ENCODE measurements at places on chromosomes 3 and 15.
A peak's percentile ranks its signal among the peaks of the same experiment; 100 is the strongest.

- no peak for DNase-seq
Observed at GRCh38 chr3:66497985-66498671, 2.7 kb downstream of the LRIG1 start.

- no peak for DNase-seq
Observed at GRCh38 chr15:37137221-37137620, 36.9 kb upstream of the MEIS2 start.

DNA sequence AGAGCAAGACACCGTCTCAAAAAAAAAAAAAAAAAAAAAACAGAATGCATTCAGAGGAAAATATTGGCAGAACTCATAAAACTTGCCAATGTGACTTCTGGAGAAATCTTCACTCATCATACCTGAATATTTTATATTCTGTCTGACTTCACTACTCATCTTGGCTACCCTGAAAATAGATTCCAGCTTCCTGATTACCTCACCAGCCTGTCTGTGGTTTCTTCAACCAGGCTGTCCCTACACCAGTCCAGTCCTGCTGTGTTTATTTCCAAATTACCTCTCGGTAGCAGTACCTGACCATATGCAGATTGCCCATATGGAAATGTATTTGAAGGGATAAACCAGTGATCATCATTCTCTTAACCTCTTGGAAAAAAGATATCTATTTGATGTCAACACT is 9.3 kb upstream of the P3H2 start:
- DNase-seq: no peak

GRCh38 chr3:85576091-85576690 is 617.4 kb downstream of the CADM2 start:
- peak; percentile 12 for DNase-seq

DNA sequence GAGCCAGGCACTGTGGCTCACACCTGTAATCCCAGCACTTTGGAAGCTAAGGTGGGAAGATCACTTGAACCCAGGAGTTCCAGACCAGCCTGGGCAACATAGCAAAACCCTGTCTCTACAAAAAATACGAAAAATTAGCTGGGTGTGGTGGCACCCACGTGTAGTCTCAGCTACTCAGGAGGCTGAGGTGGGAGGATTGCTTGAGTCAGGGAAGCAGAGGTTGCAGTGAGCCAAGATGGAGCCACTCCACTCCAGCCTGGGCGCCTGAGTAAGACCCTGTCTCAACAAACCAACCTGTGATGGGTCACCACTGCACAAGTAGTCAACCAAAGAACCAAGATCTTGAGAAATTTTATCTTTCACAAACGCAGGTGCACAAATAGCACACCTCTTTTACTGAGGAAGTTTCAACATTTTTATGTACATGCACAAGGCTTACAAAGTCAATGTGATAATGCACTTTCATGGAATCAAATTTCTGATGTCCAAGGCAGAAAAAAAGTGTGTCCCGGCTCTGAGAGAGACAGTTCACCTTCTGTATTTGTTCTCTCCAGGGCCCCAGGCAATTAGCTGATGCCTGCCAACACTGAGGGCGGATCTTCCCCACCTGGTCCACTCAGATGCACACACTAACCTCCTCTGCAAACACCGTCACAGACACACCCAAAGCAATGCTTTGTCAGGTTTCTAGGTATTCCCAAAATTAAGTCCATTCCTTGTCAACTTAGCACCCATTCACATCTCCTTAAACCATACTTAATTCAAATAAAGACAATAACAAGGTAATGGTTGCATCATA is 12.4 kb downstream of the ACAA1 start:
- DNase-seq: peak; percentile 19

DNA sequence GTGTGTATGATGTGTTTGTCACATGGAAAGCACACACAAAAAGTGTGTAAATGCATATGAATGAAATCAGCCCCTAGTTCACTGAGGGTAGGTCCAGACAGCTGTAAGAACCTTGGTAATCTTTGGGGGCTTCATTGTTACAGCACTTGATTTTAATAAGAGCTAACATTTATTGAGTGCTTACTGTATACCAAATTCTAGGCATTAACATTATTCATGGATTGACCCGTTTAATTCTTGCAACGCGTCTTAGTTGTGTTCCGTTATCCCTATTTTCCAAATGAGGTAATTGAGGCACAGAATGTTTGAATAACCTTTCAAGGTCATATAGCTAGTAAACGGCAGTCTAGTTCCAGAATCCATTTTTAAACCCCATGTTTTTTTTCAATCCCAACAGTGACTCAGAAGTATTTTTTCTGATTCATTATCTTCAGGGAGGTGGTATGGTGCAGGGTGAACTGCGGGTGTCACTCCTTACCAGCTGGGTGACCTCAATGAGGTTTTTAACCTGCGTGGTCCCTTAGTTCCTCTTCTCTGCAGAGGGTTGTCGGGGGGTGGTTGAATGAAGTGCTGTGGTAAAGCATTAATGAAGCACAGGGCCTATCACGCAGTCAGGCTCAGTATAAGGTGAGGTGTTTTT is 14.2 kb downstream of the RAB8B start:
- no peak for DNase-seq

- no peak for DNase-seq
Observed at GRCh38 chr15:99823346-99823745, 90.1 kb upstream of the LYSMD4 start.

GRCh38 chr15:57082054-57082728 is 163.7 kb downstream of the TCF12 start:
- no peak for DNase-seq

- no peak for DNase-seq
Observed at GRCh38 chr15:52923626-52924025, 133.5 kb upstream of the ONECUT1 start.

GRCh38 chr3:66075281-66075680 is 36.6 kb upstream of the MAGI1 start:
- DNase-seq: no peak

- DNase-seq: peak; percentile 29
Observed at GRCh38 chr3:40476478-40477470, at the start of gene ZNF619. ZNF619 (plus strand) TSS chr3:40477122; CDS start chr3:40477980, 858 bp downstream.

DNA sequence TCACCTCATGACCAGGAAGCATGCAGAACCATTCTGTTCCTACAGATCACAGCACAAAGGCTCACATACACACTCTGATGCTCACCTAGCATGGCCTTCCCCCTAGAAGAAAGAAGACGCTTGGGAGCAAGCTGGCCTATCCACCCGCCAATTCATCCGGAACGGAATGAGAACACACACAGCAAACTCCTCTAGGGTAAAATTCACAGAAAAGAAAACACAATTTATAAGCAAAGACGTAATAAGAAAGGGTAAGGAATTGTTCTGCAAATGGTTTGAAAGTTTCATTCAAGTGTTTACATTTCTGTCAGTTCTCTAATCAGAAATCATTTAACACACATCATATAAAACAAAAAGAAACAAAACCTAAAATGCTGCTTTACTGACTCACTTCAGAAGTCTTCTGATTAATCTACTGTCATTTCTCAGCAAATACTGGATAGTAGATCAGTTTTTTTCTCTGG is 218.1 kb downstream of the OSBPL10 start:
- DNase-seq: no peak

DNA sequence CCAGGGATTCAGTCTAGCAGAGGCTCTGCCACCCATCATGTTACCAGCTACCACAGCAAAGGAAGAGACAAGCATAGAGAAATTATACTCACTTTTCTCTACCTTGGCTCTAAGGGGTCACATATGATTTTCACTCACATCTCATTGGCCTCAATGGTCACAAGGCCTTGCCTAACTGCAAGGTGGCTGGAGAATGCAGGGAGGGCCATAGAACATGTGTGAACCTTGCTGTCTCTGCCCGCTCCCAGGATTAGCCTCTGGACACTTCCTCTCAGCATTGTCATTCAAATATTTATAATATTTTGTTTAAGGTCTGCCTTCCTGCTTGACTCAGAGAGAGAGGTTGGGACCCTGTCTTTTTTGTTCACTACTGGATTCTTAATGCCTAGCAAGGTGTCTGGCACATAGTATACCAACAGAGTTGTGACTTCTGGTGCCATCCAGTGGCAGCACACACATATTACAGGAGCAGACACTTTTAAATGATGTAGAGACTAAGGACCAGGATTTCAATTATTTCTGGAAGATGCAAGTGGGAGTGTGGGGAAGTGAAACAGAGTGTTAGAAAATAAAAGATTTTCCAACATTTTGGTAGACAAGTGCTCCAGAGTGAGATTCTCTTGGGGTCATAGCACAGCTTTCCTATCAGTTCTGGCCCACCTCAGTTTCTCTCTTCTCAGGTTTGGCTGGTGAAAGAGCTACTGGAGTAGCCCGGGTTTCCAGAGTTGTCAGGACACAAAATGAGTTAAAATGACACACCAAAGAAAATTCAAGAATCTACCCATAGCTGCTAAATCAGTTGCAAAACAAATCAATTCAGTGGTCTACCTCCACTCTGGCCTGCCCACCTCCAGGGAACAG is 119.0 kb upstream of the RASGRP1 start:
- no peak for DNase-seq

DNA sequence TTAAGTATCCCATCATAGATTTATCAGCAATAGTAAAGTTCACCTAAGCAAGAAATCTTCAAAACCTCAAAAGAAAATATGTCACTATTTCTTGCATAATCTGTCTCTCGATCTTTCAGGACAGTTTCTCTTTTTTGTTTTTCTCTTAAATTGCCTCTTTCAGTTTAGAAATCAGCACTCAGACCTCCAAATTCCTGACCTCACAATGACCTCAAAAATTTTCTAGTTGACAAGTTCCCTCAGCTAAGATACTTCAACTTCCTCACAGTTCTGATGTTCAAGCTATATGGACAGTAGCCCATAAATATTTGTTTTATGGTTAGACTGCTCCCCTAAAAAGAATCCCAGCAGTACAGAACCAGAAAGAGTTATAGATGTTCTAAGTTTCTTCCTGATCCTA is 24.1 kb downstream of the SLC24A5 start:
- no peak for DNase-seq

DNA sequence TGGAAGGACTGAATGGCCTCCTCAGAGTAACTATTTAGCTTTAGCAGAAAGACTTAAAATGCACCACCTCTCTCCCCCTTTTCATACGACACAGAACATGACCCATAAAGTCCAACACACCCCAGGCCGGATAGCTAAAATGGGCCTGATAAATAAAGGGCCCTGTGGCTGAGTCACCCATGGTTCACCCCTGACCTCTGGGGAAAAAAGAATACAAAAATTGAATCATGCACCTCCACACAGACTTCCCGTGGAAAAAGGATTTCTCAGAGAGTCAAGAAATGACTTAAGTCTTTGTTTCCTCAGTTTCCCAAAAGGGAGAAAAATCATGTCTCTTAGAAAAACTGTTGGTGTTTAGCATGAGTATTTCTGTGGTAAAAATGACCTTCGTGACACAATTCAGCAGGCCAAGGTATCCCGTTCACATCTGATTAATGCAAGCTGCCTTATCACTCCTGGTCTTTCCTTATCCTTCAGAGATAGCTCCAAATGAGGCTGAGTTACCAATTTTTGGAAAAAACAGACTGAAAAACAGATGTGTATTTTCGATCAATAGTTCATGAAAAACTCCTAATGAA is 34.0 kb upstream of the ARHGEF3 start:
- no peak for DNase-seq

GRCh38 chr3:23738944-23739343 is 66.8 kb upstream of the UBE2E1 start:
- no peak for DNase-seq

DNA sequence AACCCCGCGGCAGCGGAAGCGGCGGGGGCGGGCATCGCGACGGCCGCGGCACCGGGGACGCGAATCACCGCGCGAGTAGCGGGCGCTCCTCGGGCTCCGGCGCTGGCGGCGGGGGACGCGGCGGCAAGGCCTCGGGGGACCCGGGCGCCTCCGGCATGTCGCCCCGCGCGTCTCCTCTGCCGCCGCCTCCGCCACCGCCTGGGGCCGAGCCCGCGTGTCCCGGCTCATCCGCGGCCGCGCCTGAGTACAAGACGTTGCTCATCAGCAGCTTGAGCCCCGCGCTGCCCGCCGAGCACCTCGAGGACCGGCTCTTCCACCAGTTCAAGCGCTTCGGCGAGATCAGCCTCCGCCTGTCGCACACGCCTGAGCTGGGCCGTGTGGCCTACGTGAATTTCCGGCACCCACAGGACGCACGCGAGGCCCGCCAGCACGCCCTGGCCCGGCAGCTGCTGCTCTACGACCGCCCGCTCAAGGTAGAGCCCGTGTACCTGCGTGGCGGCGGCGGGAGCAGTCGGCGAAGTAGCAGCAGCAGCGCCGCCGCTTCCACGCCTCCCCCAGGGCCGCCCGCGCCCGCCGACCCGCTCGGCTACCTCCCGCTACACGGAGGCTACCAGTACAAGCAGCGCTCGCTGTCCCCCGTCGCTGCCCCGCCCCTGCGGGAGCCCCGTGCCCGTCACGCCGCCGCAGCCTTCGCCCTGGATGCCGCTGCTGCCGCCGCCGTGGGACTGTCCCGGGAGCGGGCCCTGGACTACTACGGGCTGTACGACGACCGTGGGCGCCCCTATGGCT is 675 bp downstream of the RBM15B start:
- DNase-seq: peak; percentile 17

GRCh38 chr3:134307425-134307824 is 56.8 kb upstream of the RYK start:
- DNase-seq: no peak

DNA sequence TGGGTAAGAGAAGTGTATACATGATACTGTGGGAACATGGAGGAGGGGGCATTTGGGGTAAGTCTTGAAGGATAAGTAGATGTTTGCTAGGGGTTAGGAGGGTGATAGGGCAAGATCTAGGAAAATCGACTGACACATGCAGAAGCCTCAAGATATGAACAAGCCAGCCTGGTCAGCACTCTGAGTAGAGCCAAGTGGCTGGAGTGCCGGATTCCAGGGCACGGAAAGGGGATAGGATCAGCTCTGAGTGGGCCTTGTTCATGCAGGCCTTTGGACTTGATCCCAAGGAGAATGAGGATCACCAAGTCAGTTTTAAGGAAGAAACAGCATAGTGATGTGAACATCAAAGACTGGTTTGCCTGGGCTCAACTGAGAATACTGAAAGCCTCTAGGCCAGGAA is 24.3 kb upstream of the MANF start:
- DNase-seq: no peak

DNA sequence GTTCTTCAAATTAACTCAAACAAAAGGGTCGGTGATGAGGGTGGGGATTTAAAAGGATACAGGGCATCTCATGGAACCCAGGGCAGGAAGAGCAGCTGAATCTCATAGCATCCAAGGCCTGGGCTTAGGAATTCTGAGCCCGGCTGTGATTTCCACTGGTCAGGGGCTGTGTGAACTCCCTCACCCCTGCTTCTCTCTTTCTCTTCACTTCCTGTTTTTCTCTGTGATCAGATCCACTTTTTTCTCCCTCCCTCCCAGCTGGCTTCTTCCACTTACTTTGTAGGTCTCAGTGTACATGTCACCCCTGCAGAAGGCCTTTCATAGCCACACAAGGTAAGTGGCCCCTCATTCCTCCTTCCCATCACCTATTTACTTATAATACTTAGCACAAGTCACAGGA is 68.2 kb upstream of the CORO2B start:
- DNase-seq: no peak

DNA sequence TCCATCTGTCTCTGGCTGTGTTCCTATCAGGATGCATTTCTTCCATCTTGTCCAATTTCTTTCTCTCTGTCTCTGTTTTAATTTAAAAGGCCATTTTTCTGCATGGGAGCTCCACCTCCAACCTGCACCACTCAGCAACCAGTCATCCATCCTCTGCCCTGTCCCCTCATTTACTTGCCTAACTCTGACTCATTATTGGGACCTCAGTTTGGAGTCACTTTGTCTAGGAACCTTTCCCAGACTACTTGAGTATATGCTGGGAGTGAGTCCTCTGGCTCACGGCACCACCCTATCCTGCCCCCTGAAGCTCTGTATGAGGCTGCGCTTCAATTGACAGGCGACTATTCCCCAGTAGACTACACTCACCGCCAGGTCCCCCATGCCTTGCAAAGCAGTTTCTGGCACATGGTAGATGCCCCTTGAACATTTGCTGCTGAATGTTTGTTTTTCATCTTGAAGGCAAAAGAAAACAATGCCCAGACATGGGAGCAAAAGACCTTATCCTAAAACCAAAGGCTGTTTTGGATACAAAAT is 513.3 kb upstream of the CFAP20DC start:
- no peak for DNase-seq

Measured in COR-L47 (cell line).